Activated T-helper 17 cell treated with anti-CD3 and anti-CD28 coated beads, Interleukin-2, amount 50 U/mL, for 72 hours (primary cell): ENCODE measurements at places on chromosomes 1 and 21.

DNA sequence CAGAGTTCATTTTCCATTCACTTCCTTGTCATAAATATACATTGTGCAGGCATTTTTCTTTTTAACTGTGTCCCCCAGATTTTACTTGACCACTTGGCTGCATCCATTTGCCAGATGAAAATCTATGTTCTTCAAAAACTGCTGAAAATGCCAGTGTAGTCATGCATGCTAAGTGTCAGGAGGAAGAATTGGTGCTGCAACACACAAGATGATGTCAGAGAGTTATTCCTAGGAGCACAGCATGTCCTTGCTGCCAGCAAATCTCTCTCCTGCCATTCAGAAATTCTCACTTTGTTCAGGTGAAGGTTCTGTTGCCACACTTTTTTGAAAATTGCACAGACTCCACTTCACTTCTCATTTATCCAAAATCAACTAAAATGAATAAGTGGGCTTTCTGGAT is 106.4 kb upstream of the MAGI3 start:
- no peak overlapping the region for H3K4me3 ChIP-seq
- no peaks in the 10 kb centered on the region for H3K4me1 ChIP-seq
- ATAC-seq, result no peak
- H3K27ac ChIP-seq, result no peak overlapping the region
- peaks cover 19% of the 10 kb centered on the region for H3K27me3 ChIP-seq

DNA sequence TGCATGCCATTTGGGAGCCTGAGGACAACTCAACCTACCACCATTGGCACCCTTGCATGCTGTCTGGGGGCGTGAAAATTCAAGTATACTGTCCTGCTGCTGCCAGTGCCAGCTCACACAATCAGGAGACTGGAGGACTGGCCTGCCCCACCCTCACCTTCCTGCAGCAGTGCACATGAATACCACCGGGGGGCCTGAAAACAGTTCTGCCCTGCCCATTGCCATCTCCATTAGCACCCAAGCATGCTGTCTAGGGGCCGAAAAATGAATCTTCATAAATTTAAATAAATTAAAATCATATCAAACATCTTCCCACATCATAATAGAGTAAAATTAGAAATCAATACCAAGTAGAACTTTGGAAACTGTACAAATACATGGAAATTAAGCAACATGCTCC is 322.1 kb upstream of the TMPRSS15 start:
- H3K4me1 ChIP-seq, result no peaks in the 10 kb centered on the region
- no peak overlapping the region for H3K4me3 ChIP-seq
- H3K27me3 ChIP-seq, result no peaks in the 10 kb centered on the region
- H3K27ac ChIP-seq, result no peak overlapping the region

- no peak for ATAC-seq
- peaks cover 11% of the 10 kb centered on the region for H3K27me3 ChIP-seq
- H3K4me1 ChIP-seq, result no peaks in the 10 kb centered on the region
- no peak overlapping the region for H3K27ac ChIP-seq
Measured at GRCh38 chr21:14288922-14289321, 73.0 kb downstream of the RBM11 start.

DNA sequence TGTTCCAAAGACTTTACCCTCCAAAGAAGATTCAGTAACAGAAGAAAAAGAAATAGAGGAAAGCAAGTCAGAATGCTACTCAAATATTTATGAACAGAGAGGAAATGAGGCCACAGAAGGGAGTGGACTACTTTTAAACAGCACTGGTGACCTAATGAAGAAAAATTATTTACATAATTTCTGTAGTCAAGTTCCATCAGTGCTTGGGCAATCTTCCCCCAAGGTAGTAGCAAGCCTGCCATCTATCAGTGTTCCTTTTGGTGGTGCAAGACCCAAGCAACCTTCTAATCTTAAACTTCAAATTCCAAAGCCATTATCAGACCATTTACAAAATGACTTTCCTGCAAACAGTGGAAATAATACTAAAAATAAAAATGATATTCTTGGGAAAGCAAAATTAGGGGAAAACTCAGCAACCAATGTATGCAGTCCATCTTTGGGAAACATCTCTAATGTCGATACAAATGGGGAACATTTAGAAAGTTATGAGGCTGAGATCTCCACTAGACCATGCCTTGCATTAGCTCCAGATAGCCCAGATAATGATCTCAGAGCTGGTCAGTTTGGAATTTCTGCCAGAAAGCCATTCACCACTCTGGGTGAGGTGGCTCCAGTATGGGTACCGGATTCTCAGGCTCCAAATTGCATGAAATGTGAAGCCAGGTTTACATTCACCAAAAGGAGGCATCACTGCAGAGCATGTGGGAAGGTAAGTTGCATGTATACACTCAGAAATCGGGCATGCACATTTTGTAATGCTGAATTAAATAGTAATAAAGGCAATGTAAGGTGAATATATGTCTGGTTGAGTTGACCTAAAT is 97.2 kb downstream of the ZFYVE9 start:
- H3K36me3 ChIP-seq, result peaks cover 6% of the 10 kb centered on the region
- H3K27ac ChIP-seq, result no peak overlapping the region
- no peaks in the 10 kb centered on the region for H3K27me3 ChIP-seq
- ATAC-seq, result no peak

DNA sequence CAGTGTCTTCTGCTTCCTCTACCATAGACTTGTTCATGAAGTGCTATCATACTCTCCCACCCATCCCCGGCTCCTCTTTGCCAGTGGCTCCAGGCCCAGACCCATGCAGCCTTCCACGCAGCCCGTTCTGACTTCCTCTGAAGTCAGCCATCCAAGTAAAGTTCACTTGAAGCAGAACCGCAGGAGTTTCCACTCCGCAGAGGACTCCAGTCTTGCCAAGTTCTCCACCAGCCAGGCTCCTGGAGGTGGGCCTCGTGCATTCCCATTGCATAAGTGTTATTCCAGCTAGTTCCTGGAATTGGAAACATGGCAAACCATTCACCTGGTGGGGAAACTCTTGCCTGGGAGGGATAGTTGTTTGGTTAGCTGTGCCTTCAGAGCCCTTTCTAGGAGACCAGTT is 185.1 kb downstream of the PLPP3 start:
- no peaks in the 10 kb centered on the region for H3K36me3 ChIP-seq
- ATAC-seq, result no peak
- H3K4me3 ChIP-seq, result no peak overlapping the region

GRCh38 chr21:40760821-40761220 is 86.1 kb downstream of the DSCAM start:
- H3K27ac ChIP-seq, result no peak overlapping the region
- ATAC-seq, result no peak
- H3K4me1 ChIP-seq, result no peaks in the 10 kb centered on the region
- H3K4me3 ChIP-seq, result no peak overlapping the region
- no peaks in the 10 kb centered on the region for H3K36me3 ChIP-seq
- peaks cover 3% of the 10 kb centered on the region for H3K27me3 ChIP-seq

- H3K27ac ChIP-seq, result no peak overlapping the region
- no peaks in the 10 kb centered on the region for H3K36me3 ChIP-seq
- H3K4me1 ChIP-seq, result no peaks in the 10 kb centered on the region
- no peaks in the 10 kb centered on the region for H3K27me3 ChIP-seq
Measured at GRCh38 chr1:95927061-95927460, 693.1 kb downstream of the RWDD3 start.

DNA sequence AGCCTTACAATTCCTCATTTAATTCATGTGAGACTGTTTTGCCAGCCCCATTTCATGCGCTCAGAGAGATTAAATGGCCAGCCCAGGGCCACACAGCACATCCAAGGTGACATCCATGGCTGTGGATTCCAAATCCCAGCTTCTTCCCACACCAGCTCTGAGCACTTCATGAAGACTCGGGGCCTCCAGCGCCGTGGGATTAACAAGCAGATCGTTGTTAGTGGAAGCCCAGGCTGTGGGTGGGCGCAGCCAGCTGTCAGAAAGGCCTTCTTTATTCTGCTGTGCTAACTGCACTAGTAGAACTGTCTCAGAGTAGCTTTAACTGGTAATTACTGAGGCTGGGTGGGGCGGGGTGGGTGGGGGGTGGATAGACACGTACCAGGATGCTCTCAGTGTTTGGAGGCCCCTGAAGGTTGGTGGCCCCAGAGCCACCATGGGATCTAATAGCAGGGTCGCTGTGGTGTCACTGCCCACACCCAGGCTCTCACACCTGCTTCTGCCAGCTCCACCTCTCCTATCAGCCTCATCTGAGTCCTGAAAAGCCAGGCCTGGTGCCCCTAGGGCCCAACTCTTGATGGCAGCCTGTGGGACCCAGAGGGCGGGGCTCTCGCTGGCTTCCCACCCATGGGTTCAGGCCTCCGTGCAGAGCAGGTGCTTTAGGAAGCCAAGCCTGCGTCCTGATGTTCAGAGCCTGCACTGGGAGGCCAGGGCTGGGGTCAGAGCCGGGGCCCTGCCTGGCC is 3.4 kb downstream of the BMP8A start:
- no peak overlapping the region for H3K27ac ChIP-seq
- H3K36me3 ChIP-seq, result no peaks in the 10 kb centered on the region
- no peak overlapping the region for H3K4me3 ChIP-seq
- ATAC-seq, result no peak
- H3K27me3 ChIP-seq, result peaks cover 12% of the 10 kb centered on the region
- peaks cover 4% of the 10 kb centered on the region for H3K4me1 ChIP-seq
